Liver (tissue), 10 donors: ENCODE measurements at places on chromosomes 7 and 10.

DNA sequence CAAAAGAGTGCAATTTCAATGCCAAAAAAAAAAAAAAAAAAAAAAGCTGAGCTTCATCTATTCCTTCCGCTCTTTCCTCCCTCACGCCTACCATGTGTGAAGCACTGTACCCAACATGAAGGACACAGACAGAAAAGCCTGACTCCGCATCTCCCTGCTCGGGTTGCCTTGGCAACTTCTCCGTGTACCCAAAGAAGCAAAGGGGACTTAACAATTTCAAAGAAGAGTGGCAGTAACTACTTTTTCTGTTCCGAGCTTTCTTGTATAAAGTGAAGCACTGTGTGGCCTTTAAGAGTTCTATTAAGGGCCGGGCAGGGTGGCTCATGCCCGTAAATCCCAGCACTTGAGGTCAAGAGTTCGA, 177.7 kb downstream of the PRKCQ start:
- DNase-seq: no peak

- no peak for DNase-seq
Observed at GRCh38 chr10:3757250-3757637, 27.8 kb downstream of the KLF6 start.

GRCh38 chr10:6215241-6215640, 12.5 kb downstream of the PFKFB3 start:
- no peak for DNase-seq

- DNase-seq: no peak
Observed at GRCh38 chr7:45594745-45595535, 20.8 kb downstream of the ADCY1 start.

GRCh38 chr7:156650042-156650441, 9.5 kb downstream of the RNF32 start:
- DNase-seq: no peak

- DNase-seq: no peak
Observed at GRCh38 chr10:93287775-93288174, 194.4 kb downstream of the MYOF start.
